ENCODE measurements at places on chromosomes 7 and 10.

GRCh38 chr7:105014693-105015389 is 836 bp downstream of the KMT2E start:
- DNase-seq = peak; percentile 23

- no peak for DNase-seq
Measured at GRCh38 chr7:40777730-40778312, 643.0 kb downstream of the SUGCT start.

- DNase-seq = no peak
Measured at GRCh38 chr7:48595756-48596155, 328.6 kb upstream of the CDC14C start.

DNA sequence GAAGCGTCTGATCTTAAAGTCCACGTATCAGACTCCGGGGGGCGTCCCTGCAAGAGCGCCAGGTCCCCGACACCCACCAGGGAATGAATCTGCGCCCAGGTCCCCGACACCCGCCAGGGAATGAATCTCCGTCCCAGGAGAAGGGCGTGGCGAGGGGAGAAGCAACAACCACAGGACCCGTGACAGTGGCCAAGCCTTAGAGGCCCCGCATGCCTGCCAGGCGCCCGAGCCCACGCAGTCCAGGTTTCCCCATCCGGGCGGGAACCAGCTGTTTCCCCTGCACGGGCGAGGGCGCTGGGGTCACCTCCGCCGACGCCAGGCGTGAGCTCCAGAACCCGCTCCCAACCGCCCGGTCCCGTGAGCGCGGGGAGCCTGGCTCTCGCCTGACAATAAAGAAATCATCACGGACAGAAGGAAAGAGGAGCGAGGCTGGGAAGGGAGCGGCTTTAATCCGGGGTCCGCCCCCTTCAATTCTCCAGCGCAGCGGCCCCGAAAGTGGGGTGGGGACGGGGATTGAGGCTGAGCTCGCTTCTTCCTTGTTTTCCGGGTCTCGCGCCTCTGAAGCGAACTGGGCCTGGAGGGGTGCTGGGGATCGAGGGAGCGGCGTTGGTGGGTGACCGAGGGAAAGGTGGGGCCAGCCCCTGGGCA is 29.0 kb upstream of the BMS1 start:
- no peak for DNase-seq

- DNase-seq = no peak
Measured at GRCh38 chr7:158811461-158811860, 17.8 kb downstream of the ESYT2 start.

GRCh38 chr10:125827133-125827532 is 3.8 kb downstream of the BCCIP start:
- DNase-seq = no peak

DNA sequence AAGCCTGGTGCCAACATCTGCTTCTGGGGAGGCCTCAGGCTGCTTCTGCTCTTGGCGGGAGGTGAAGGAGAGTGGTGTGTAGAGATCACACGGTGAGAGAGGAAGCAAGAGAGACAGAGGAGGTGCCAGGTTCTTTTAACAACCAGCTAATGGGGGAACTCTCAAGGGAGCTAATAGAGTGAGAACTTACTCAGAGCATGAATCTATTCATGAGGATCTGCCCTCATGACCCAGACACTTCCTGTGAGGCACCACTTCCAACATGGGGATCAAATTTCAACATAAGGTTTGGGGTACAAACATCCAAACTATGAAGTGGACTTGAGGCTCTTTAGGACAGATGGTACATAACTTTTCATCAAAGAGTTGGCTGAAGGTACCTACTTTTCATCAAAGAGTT is 5.1 kb upstream of the ZNF32 start:
- no peak for DNase-seq

DNA sequence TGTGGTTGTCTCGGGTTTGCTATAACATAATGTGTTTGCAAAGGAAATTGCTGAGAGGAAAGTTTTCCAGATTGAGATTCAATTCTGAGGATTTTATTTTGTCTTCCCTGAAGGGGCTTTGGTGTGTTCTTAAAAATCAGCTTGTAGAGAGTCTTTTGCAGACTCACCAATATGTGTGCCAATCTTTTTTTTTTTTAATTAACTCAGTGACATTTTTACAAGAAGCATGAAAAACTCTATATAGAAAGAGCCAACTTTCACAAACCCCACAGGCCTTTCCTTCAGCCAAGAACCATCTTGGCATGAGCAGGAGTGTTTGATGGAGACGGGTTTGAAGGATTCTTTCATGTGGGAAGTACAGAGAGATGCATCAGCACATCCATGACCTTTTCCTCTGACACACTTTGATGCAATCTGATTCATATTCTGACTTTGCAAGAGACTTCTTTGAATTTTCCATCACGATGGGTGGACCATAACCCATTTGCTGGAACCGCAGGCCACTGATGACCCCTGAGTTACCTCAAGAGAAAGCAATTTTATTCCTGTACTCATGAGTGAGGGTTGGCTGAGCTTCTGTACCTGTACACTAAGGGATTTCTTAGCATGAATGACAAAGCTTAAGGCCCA is 892.6 kb downstream of the XPNPEP1 start:
- DNase-seq = no peak

DNA sequence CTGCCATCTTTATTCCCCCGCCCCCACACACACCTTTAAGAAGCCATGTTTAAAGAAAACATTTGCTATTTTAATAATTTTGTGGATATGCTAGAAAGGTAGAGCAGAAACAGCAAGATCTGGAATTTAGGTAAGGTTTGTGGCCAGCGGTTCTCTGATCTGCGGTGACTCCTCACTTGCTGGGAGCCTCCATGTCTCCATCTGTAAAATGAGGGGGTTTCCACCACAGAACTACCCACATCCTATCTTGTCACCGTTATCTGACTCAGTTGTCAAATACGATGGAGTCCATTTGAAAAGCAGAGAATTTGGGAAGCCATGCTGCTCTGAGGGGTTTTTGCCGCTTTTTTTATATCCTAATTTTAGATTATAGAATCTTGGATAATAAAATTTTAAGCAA is 23.3 kb downstream of the MACC1 start:
- DNase-seq = no peak

- no peak for DNase-seq
Measured at GRCh38 chr7:152313831-152314604, 121.8 kb downstream of the KMT2C start.

- no peak for DNase-seq
Measured at GRCh38 chr10:133002685-133003084, 60.3 kb upstream of the CFAP46 start.

DNA sequence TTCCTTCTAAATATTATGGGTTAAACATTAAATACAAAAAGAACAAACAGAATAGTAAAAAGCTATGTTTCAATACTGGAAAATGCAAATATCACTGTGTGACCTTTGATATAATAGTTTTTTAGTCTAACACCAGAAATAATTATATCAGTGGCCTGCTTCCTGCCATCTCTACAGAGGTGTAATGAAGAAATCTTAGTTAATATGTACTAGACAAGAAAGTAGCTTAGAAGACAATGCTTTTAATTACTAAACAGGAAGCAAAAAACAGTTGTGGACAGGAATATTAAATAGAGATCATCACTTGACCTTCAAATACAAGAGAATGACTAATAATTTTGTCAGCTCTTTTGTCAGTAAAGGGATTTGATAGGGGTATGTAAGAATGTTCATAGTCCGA is 47.4 kb upstream of the LRRN3 start:
- DNase-seq = no peak

- DNase-seq = no peak
Measured at GRCh38 chr7:140726281-140726680, 29.8 kb downstream of the NDUFB2 start.

GRCh38 chr7:137944168-137944567 is 57.7 kb downstream of the CREB3L2 start:
- DNase-seq = no peak

- no peak for DNase-seq
Measured at GRCh38 chr10:35768011-35768410, 125.9 kb upstream of the FZD8 start.

DNA sequence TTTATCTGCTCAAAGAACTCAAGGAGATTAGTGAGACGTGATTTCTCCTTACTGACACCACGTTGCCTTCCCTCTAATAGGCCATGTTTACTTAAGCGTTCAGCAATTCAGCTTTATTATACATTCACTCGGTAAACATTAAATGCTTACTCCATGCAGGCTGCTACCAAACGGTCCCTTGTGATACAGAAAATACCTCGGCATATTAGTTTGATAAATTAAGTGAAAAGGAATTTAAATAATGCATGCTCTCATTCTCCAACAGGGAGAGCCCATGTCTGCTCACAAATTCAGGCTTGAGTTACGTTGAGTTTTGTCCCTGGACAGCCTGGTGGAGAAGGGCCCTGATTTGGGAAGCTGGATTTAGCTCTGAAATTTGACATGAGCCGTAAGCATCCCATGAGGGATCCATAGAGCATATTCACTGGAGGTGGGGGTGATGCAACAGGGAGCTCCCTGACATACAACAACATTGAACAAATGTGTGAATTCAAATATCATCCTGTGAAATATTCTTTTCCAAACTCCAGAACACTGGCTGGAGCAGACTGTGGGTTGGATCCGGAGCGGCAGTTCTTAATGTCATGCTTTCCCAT is 86.3 kb downstream of the TBXAS1 start:
- no peak for DNase-seq

DNA sequence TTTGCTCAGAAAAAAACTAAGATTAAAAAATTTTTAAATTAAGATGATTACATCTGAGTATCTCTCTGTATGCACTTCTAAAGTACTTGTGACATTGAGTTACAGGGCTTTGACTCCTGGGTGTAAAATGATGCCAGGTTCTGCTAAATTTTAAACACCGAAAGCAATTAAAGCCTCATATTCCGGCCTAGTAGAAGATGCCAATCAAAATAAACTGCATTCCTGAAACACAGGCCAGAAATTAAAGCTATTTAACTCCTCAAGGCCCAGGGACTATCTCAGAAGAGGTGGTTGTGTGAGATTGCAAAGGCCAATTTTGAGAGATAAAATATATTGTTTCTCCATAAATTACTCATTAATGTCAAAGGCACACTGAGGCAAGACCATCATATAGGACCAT is 388.3 kb downstream of the KIF20B start:
- DNase-seq = no peak

DNA sequence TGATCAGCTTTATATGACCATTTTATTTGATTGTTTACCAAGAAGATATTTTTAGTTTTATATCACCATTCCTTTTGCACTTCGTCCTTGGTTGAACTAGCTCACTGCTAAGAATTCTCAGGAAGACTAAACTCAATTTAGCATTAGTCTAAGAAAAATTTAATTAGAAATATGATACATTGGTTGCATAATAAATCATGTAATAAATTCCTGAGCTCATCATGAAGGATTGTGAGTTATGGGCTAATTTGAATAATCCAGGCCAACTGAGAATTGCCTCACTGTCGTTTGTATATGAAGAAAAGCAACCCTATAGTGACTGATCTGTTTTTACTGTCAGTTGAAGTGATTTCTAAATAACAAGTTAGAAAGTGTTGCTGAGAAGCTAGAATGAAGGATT is 725.5 kb downstream of the DNAJB9 start:
- no peak for DNase-seq

GRCh38 chr7:7201578-7202374 is 19.4 kb downstream of the C1GALT1 start:
- DNase-seq = no peak

- no peak for DNase-seq
Measured at GRCh38 chr7:127620406-127621233, 2.7 kb upstream of the PAX4 start.

DNA sequence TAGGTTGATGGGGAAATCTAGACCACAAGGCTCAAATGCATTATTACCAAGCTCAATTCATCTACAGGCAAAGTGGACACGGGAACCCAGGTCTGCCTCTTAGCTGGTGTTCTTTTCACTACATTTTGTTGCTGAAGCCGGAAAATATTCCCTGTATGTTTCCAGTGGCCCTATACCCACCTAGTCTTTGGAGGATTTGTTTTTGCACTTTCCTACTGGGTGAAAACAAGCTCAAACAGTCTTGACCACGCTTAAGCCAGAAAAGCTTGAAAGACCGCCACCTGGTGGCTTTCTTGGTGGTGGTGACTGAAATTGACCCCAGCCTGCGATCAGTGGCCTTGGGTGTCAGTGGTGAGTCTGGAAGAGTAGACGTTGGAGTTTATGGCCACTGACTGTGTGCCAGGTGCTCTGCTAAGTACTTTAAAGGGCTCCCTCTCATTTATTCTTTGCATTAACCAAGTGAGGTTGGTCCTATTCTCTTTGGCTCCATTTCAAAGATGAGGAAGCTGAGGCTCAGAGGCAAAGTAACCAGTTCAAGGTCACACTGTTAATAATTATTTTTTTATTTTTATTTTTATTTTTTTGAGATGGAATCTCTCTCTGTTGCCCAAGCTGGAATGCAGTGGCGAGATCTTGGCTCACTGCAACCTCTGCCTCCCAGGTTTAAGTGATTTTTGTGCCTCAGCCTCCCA is 11.1 kb upstream of the CRTAC1 start:
- DNase-seq = peak; percentile 5

GRCh38 chr10:48306870-48307710 is 613 bp downstream of the MAPK8 start:
- DNase-seq = peak; percentile 21

DNA sequence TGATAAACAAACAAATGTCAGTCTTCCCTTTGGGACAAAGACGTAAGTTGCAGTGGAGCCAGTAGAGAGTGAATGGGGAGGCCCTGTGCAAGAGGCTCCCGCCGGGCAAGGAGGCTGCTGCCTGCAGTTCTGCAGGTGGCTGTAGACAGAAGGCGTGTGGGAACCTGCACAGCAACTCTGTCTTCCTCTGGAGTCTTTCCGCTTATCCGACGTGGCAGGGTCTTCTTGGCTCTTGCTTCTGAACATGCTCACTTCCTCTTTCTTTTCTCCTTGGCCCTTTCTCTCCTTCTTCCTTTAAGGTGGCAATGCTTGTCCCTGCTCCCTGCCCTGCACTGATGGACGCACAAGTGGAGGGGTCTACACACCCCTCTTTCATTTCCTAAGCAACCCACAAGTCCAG is 122.5 kb downstream of the HIPK2 start:
- DNase-seq = no peak

DNA sequence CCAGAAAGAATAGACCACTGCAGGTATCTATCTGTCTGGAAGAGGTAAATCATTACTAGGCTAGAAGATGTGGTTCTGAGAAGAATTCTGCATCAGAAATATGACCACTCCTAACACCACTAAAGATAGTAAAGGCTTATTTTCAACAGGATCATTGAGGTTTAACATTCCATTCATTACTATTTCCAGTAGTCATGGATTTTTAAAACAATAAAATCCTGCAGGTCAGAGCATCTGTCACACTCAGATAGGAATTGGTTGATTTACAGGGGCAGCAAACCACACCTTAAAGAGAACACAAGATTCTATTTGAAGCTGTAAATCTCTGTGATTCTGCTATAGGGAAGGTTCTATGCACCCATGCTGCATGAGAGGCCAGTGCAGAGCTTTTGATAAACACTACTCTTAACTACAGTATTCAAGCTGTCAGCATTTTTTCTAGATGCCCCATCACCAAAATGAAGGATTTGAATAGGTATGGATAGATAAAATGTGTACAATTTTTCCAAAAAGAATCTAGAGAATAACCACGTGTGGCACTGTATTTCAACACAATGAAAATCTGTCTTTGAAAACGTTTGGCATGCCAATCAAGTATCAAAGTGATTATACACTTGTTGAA is 14.6 kb downstream of the LRRC17 start:
- no peak for DNase-seq

- no peak for DNase-seq
Measured at GRCh38 chr7:104358446-104359132, 30.2 kb downstream of the LHFPL3 start.

Measured in bone marrow (tissue), 2 donors.